ENCODE measurements at places on chromosomes 7 and 10.
A peak's percentile ranks its signal among the peaks of the same experiment; 100 is the strongest.

- no peak for DNase-seq
These were observed 102.0 kb upstream of the FOXP2 start for GRCh38 chr7:114312649-114313048.

GRCh38 chr7:121544726-121545125 is 148.6 kb upstream of the FAM3C start:
- DNase-seq = no peak

DNA sequence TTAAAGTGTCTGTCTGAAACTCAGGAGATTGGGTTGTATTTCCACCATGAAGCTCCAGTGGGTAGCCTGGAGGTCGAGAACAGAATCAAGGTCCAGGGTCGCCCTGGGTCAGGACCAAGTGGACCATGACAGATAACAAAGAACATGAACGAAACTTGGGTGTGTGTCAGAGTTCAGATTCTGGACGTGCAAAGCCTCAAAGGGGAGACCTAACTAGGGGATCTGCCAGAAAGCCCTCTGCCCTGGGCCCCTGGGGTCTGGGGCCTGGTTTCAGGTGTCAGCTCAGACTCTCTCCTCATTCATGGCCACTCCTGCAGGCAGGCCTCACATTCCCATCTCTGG is 1.6 kb downstream of the RASSF4 start:
- no peak for DNase-seq

DNA sequence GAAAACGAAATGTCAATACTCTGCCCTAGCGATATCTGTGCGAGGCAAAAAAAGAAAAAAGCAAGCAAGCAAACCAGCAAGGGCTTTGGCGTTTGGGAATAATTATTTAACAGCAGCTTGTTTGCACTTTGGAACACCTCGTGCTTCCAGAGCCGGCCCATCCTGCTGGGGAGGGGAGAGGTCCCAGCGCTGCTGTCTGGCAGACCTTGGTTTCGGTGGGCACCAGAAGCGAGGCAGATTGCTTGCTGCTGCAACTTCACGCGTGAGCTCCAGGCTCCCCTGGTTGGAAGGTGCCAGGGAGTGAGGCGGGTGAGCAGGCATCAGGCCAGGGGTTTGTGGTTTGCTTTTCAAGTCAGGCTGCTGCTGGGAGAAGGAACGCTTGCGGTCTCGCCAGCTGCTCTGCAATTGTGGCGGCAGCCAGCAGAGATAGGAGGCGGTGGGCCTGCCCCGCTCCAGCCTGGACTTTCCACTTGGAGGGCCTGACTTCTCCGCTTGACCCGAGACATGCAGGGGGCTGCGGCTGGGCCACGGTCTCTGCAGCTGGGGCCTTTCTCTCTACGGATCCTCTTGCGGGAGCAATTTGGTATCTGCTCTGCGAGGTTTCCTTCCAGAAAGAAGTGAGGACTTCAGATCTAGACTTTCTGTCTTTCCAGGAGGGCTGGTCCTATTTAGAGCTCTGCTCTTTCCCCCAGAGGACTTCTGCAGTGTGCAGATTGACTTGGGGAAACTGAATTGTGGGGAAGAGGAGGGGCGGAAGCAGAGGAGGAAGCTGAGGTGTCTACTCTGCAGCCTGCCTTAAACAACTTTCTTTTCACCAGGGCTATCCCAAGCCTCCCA is 131.4 kb downstream of the PRPF18 start:
- DNase-seq = peak; percentile 29

- no peak for DNase-seq
These were observed 36.1 kb downstream of the DNAJB12 start for GRCh38 chr10:72318418-72319262.

GRCh38 chr10:69336952-69337295 is 58.6 kb downstream of the HK1 start:
- DNase-seq = no peak

DNA sequence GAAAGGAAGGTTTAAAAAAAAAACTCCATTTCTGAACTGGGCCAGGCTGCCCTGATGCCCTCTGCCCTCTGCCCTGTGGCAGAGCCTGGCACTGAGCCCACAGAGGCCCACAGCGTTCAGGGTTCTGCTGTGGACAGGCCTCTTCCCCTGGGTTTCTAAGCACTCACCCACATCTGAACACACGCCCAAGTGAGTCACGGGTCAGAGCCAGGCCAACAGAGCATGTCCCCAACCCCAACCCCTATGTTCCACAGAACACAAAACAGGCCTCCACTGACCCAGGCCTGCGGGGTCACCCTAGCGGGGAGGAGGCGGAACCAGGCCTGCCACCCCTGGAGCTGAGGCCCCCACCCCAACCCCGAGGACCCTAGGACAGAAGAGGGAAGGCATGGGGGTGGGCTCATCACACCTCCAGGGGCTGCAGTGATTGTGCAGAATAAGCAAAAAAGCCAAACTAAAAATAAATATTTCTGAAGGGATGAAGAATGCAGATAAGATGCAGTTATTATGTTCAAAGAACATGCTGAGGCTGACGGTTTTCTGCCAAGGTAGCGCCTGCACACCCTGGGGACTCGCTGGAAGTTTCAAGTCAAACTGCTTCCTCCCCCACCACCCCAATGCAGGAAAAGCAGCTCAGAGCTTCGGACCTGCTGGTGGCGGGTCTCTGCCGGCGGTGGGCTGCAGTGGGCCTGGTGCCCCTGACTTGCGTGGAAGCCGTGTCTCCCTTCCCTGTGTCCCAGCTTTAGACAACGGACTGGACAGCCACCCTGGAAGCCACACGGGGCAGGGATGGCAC is 5.4 kb downstream of the WDR86 start:
- DNase-seq = no peak

GRCh38 chr10:96648297-96648696 is 61.5 kb upstream of the TM9SF3 start:
- DNase-seq = no peak

DNA sequence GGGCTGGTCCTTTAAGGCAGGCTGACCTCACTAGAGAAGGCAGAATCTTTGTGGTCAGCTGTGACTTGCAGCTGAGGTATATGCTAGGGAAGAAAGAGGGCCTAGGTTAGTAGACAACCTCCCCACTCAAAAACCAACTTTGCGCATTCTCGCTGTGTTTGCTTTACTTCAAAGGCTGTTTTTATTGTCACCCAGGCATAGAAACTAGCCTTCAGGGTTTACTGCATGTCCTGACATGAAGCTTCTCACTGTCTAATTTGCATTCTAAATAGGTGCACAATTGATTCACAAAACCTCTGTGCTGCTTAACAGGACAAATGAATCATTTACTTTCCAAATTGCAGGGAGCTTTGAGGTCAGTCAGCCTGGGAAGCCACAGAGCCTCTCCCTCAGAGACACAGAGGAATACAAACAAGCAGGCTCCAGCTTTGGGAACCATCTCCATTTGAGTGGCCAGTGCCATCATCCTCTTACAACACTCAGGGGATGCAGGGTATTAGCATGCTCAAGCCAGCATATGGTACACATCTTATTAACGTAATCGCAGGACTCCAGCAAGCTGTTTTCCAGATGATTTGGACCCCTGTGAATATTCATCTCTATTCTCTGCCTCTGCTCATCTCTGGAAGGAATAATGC is 596.4 kb upstream of the GHITM start:
- no peak for DNase-seq

Measured in GOT3 (cell line).